ENCODE measurements at places on chromosomes 2 and 18.

- no peak for DNase-seq
These were observed 19.8 kb downstream of the HDAC4 start for GRCh38 chr2:239380831-239381708.

DNA sequence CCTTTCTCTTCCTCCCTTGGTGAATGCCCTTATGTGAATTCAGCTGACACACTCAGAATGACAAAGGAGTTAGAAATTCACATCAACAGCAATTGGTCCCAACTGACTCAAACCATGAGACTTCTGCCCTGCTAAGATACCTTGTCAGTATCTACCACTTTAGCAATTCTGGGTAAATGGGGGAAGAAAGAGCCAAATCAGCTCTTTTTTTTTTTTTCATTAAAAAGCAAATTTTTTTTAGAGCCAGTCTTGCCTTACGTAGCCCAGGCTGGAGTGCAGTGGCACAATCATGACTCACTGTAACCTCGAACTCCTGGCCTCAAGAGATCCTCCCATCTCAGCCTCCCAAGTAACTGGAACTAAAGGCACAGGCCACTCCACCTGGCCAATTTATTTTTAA, 1.7 kb upstream of the PPP4R1 start:
- DNase-seq: no peak

DNA sequence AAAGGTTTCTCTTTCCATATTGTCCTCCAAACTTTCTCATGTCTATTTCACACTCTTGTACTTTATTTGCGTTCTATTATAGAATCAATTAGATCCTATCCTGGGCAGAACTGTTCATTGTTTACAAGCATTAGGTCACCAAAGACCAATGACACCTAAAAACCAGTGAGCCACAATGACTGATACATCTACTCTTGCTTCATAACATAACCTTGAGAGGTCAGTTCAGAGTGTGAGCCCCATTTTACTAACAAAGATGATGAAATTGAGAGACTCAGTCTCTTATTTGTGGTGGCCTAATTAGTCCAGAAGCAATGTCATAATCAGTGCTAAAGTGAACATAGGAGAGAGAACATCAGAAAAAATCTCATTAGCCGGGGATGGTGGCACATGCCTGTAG, 248.9 kb upstream of the RBBP8 start:
- DNase-seq: no peak

- no peak for DNase-seq
These were observed 1024.8 kb downstream of the TSN start for GRCh38 chr2:122780251-122780650.

DNA sequence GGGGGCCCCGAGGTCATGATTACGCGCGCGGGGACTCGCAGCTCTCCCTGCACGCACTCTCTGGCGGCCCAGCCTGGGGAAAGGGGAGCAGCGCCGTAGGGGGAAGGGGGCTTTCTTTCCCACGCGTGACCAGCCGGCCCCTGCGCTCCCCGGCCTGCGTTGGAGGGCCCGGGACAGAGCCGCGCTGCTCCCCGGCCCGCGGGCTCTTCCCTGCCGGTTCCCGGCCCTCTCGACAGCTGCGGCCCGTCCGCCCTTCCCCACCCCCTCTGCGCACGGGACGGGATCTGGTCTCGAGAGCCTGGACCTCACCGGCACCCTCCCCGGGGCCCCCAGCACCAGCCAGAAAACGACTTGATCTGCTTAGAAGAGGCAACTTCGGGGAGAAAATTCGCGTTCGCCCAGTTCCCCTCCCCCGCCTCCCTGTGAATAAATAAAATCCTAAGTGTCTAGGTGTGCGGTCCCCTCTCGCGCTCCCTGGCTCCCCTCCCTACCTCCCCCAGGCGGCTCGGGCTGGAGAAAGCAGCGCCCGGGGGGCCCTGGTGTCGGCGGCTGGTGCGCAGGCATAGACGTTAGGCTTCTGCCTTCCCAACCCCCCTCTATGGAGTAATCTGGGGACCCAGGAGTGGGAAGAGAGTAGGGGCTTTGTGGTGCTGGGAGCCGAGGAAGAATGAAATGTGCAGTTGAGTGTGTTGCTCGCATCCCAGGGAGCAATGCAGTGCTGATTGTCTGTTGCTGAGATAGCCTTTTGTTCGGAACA, 803 bp upstream of the FIGN start:
- DNase-seq: no peak

DNA sequence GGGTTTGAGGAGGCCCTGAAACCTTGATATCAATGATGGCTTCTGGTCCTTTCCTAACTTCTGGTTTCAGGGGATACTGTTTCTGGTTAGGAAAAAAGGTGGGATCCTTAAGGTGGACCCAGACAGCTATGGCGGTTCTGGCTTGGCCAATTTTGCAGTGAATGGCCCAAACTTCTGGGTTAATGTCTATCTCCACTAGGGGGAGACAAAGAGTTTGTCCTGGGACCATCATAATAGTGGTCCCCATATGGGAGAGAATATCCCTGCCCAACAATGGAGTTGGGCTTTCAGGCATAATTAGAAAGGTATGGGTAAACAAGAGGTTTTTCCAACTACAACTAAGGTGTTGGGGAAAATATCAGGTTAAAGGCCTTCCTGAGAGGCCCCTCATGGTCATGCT, 273.5 kb downstream of the CALCRL start:
- DNase-seq: no peak
